ENCODE measurements at places on chromosomes 7 and 10.
A peak's percentile ranks its signal among the peaks of the same experiment; 100 is the strongest.

GRCh38 chr10:102997998-102998397 is 79.9 kb downstream of the CNNM2 start:
- DNase-seq: no peak

- DNase-seq: no peak
Measured at GRCh38 chr7:142614116-142614515, 135.2 kb upstream of the PRSS1 start.

DNA sequence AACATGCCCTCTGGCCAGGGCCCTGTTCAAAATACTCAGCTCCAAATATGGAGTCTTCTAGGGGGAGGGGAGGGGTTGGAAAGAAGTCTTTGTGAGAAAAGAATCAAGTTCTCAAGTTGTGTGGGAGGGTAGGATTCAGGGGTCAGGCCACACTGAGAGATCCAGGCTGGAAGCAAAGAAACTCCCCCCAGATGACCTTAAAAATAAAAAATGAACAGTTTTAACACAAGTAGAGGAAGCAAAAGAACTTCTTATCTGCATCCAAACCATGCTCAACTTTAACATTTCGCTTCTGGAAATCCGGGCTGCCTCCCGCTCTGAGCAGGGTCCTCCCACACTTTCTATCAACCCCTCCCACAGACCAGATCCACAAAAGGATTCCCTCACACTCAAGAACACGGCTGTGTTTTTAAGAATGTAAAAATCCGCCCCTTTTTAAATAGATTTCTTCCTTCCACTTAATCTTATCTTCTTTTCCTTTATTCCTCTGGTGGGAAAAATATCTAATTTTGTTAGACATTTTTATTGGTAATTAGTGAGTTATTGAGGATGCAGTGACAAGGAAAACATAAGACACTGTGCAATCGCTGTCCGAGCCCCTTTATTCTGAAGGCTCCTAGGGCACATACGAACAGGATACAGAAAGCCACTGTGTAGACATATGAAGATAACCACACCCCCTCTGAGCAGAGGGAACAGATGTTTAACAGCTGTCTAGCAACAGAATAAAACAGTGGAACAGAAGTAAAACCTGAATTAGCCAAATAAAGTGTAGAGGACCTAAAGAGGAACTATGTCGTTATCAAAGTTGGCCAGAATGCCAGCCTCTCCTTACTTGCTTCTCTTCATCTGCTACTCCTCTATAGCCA is 43.8 kb downstream of the CYTH3 start:
- DNase-seq: peak; percentile 95

GRCh38 chr7:22109761-22110160 is 164.1 kb upstream of the CDCA7L start:
- no peak for DNase-seq

GRCh38 chr10:31320550-31321211 is 1.7 kb downstream of the ZEB1 start:
- DNase-seq: peak; percentile 59

DNA sequence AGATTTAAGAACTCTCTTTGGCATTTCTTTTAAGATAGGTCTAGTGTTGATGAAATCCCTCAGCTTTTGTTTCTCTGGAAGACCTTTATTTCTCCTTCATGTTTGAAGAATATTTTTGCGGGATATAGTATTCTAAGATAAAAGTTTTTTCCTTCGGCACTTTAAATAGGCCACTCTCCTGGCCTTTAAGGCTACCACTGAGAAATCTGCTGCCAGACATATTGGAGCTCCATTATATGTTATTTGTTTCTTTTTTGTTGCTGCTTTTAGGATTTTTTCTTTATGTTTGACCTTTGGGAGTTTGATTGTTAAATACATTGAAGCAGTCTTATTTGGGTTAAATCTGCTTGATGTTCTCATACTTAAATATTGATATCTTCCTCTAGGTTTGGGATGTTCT is 22.6 kb downstream of the GALNT11 start:
- DNase-seq: no peak

- no peak for DNase-seq
Measured at GRCh38 chr7:17194656-17195055, 103.8 kb upstream of the AHR start.

DNA sequence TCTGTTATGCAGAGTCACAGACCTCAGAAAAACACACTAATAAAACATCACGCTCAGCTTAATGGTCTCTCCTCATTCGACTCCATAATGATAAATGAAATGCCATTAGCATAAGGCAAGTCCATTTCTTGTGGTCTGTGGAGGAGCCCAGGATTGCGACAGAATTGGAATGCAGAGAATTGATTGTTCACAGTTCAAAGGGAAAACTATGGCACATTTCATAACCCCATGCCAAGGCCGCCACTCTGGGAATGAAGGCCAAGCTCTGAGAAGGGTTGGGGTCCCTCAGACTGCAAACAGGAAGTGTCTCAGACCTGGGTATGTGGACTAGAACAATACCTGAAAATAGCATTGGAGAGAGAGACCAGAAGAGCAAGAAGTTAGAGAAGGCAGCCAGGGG is 398.9 kb downstream of the ADRA2A start:
- DNase-seq: no peak

GRCh38 chr7:46713868-46714596 is 793.0 kb upstream of the IGFBP3 start:
- DNase-seq: peak; percentile 48

- peak; percentile 40 for DNase-seq
Measured at GRCh38 chr7:157752832-157753291, 416.1 kb downstream of the DNAJB6 start.

- no peak for DNase-seq
Measured at GRCh38 chr10:10903620-10904019, 114.1 kb upstream of the CELF2 start.

- DNase-seq: peak; percentile 91
Measured at GRCh38 chr7:27156508-27156898, at the start of gene HOXA7. Gene HOXA7, minus strand, starts transcription at chr7:27156675. Its CDS starts 130 bp downstream, at chr7:27156545.

GRCh38 chr7:75962607-75963380 is 31.6 kb downstream of the TMEM120A start:
- peak; percentile 60 for DNase-seq

GRCh38 chr7:147207988-147208387 is 1091.4 kb downstream of the CNTNAP2 start:
- DNase-seq: no peak

DNA sequence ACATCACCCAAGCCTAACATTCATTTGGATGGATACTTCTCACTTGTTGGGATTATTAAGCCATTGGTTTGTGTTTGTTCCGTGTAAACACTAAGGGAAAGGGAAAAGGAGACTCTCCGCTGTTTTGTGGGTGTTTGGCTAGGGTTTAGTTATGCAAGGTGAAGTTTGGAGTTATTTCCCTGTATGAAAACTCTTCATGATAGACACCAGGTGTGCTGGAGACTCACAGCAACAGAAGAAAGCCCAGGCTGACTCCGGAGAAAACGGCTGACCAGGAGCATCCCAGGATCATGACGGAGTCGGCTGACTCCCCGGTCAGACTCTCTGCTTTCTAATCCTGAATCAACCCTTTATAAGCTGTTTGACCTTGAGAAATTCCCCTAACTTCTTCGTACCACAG is 94.1 kb upstream of the KLF6 start:
- DNase-seq: no peak

GRCh38 chr7:137636376-137636775 is 210.4 kb downstream of the DGKI start:
- no peak for DNase-seq

GRCh38 chr10:119344381-119344780 is 137.0 kb downstream of the GRK5 start:
- no peak for DNase-seq

- DNase-seq: no peak
Measured at GRCh38 chr10:28711041-28711440, 33.7 kb downstream of the BAMBI start.

GRCh38 chr7:148865283-148865682 is 18.8 kb downstream of the EZH2 start:
- no peak for DNase-seq

DNA sequence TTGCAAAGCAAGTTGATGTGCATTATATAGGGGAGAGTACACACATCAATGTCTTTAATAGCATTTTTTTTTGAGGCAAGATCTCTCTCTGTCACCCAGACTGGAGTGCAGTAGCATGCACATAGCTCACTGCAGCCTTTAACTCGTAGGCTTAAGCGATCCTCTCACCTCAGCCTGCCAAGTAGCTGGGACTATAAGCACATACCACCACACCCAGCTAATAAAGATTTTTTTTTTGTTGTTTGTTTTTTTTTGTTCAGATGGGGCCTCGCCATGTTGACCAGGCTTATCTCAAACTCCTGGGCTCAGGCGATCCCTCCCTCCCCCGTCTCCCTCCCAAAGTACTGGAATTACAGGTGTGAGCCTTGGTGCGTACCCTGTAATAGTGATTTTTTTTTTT is 1.5 kb downstream of the UMAD1 start:
- DNase-seq: peak; percentile 12

DNA sequence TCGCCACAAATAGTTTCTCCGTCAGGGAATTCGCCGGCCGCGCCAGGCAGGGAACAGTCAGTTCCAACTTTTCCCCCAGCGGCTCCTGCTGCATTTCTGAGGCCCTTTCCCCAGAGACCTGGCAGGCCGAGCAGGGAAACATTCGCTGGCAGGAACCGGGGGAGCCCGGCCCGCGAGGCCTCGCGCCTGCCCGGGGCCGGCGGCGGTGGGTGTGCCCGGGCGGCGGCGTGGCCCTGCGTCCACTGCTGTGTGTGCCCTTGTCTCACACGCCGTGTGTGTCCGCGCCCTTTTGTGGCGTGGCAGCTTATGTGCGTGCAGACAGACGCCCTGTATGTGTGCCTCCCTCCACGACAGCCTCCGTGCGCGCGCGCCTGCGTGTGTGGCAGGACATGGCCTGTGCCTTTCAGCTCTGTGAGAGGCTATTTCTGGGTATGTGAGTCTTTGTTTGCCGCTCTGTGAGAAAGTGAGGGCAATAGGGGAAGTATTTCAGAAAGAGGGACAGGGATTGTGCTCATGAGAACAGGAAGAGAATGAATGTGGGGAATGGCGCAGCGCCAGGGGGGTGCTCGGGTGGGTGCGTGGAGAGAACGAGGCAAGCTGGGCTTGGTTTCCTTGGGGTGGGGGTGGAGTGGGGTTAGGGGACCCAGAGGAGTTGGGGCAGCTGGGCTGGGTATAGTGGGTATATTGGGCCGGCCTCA is 689 bp upstream of the SMARCD3 start:
- DNase-seq: peak; percentile 74

GRCh38 chr7:156025675-156026074 is 213.4 kb upstream of the SHH start:
- no peak for DNase-seq

DNA sequence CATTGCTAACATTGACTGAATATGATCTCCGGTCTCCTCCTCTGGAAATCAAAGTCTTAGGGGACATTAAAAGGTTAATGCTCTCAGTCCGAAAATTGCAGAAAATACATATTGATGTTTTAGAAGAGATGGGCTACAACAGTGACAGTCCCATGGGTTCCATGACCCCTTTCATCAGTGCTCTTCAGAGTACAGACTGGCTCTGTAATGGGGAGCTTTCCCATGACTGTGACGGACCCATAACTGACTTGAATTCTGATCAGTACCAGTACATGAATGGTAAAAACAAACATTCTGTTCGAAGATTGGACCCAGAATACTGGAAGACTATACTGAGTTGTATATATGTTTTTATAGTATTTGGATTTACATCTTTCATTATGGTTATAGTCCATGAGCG is 39.2 kb downstream of the SAMD8 start:
- DNase-seq: no peak

DNA sequence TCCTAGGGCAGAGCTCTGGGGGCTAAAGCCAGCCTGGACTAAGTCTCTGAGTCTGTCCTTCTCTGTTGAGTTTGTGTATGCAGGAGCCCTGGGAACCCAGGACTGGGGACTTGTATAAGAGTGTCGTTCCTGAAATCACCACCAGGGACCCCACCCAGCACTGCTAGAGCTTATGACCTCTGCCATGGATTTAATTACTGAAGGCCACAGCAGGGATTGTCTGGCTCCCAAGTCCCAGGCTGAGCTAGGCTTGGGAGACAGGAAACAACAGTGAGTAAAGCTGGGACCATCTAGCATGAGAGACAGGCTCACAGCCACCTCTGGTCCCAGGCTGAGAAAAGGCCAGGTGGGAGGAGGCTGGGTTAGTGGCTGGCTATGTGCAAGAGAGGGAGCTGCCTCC is 1.4 kb upstream of the TSPAN15 start:
- no peak for DNase-seq

DNA sequence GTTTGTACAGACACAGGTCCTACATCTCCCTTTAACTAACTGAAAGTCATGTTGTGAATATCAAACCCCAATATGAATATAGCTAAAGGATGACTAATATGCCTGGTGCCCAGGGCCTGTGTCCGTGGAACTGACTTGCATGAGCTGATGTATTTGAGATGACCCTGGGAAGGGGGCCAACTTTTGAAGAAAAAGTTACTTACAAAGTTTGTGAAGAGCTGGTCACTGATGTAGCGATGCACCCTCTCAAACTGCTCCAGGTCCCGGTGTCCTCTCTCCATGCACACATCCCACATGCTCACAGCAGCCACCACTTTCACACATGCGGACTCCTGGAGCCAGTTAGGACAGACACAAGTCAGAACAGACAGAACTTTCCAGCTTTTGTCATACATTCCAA is 106.2 kb downstream of the ABCC2 start:
- peak; percentile 45 for DNase-seq

- DNase-seq: peak; percentile 86
Measured at GRCh38 chr7:15684871-15685270, 1.6 kb downstream of the MEOX2 start.

- DNase-seq: peak; percentile 51
Measured at GRCh38 chr10:98460837-98461499, 14.2 kb upstream of the HPS1 start.

DNA sequence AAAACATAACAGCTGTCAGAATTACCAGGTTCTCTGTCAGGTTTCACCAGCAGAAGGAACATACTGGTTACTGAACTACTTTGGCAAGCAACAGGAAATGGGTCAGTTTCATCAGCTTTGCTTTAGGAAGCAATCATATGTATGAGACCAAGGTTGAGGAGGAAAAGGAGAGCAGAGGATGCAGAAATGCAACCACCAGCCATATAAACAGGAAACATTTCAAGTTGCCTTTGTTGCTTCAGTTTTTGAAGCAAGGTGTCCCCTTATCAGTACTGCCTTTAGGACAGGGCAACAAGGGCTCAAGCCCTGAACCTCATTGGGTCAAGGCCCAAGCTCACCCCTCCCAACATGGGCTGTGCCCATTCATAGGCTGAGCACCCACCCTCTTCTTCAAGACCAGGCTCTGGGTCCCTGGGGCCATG is 10.2 kb downstream of the HIPK2 start:
- DNase-seq: no peak

DNA sequence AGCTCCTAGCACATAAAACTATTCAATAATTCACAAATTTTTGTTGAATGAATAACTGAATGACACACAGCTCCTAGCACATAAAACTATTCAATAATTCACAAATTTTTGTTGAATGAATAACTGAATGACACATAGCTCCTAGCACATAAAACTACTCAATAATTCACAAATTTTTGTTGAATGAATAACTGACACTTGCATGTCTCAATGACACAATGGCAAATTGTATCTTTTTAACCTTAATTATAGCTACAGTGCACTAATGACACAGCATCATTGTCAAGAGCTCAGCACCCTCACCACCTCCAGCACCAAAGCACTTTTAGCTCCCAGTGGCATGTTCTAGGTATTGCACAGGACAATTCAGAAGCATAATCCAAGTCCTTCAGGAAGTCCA is 131.6 kb downstream of the PDE1C start:
- no peak for DNase-seq
